ENCODE measurements at places on chromosomes 4 and X. TPM values are rescaled to one million over a fixed set of nuclear protein-coding genes. Genes with fewer than 3 reads are reported as not detected.

DNA sequence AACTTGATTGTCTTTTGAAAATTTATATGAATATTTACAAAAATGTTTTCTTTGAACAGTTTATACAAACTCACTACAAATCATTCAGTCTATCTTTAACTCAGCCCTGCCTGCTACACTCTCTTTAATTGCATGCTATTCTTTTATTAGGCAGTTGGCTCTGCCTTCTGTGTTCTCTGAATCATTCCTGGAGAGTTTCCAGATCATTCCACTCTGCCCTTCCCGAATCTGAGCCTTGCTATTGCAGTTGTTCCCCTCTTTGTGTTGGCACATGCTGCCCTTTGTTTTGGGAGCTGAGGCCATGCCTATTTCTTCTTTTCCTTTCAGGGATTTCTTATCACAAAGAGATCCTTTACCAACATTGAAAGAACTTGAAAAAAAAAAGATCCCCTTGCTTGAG, 8.7 kb upstream of the TECRL start:
- no peak overlapping the region for H3K27ac ChIP-seq
- no peaks in the 10 kb centered on the region for H3K27me3 ChIP-seq
- H3K36me3 ChIP-seq = no peaks in the 10 kb centered on the region
- H3K4me1 ChIP-seq = no peaks in the 10 kb centered on the region
- no peak for DNase-seq

- no peak for DNase-seq
- H3K27me3 ChIP-seq = no peaks in the 10 kb centered on the region
- peaks cover 78% of the 10 kb centered on the region for H3K36me3 ChIP-seq
- H3K4me1 ChIP-seq = no peaks in the 10 kb centered on the region
Observed at GRCh38 chr4:145107126-145107525, 9.0 kb downstream of the ABCE1 start.

DNA sequence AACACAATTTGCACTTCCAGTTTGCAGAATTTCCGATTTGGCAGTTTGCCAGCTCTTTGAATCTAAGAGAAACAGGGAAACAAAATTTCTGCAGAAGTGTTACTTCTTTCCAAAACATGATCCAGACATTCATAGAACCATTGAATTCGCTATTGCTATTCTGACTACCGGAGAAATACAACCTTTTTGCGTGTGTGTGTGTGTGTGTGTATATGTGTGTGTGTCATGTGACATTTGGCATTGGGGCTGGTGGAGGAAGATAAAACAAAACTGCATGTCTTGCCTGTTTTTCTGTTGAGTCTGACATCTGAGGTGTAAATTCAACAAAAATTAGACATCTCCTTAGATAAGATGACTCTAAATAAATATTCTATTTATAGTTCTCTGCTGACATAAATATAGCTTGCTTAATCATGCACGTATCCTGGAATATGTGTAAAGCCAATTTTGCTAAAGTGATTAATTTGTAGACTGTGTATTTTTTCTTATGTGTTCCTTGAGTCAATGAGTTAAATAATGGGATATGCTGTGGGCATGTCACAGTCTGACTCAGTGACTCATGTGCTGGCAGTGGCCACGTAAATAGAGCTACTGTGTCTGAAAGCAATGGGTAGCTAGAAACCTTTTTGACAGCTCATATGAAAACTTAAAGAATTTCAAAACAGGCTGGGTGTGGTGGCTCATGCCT, 98.9 kb downstream of the HPGD start:
- no peak overlapping the region for H3K4me3 ChIP-seq
- H3K36me3 ChIP-seq = no peaks in the 10 kb centered on the region
- H3K27ac ChIP-seq = no peak overlapping the region
- no peaks in the 10 kb centered on the region for H3K27me3 ChIP-seq
- peaks cover 15% of the 10 kb centered on the region for H3K4me1 ChIP-seq

DNA sequence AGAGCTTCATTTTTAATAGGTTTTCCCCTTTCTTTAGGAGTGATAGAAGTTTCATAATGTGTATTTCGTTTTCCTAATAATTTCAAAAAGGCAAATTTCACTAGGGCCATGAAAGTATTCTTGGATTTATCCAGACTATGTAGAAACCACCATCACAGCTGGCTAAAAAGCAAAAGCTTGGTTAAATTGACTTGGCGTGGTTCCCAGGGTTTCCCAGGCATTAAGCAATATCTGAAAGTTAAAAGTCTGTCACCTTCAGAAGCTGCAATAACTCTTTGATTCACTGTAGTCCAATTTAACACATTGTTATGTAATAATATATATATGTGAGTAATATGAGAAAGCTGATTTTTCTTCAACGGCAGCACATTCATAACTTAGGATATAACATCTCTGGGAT, 38.3 kb downstream of the NDNF start:
- H3K4me1 ChIP-seq = no peaks in the 10 kb centered on the region
- no peak overlapping the region for H3K27ac ChIP-seq
- DNase-seq = no peak
- no peaks in the 10 kb centered on the region for H3K27me3 ChIP-seq
- no peak overlapping the region for H3K4me3 ChIP-seq

IL2 gene
- total RNA-seq = not detected

SMARCA1 gene
- total RNA-seq = 23.2 TPM

- DNase-seq = no peak
- no peaks in the 10 kb centered on the region for H3K27me3 ChIP-seq
- no peaks in the 10 kb centered on the region for H3K36me3 ChIP-seq
- H3K27ac ChIP-seq = no peak overlapping the region
Observed at GRCh38 chr4:86924811-86925210, 10.0 kb upstream of the AFF1 start.

AMTN gene
- not detected for total RNA-seq

GRCh38 chr4:173169178-173169427, 492 bp downstream of the GALNT7 start:
- H3K36me3 ChIP-seq = no peaks in the 10 kb centered on the region
- H3K27me3 ChIP-seq = no peaks in the 10 kb centered on the region
- DNase-seq = no peak
- H3K4me1 ChIP-seq = peaks cover 35% of the 10 kb centered on the region

DNA sequence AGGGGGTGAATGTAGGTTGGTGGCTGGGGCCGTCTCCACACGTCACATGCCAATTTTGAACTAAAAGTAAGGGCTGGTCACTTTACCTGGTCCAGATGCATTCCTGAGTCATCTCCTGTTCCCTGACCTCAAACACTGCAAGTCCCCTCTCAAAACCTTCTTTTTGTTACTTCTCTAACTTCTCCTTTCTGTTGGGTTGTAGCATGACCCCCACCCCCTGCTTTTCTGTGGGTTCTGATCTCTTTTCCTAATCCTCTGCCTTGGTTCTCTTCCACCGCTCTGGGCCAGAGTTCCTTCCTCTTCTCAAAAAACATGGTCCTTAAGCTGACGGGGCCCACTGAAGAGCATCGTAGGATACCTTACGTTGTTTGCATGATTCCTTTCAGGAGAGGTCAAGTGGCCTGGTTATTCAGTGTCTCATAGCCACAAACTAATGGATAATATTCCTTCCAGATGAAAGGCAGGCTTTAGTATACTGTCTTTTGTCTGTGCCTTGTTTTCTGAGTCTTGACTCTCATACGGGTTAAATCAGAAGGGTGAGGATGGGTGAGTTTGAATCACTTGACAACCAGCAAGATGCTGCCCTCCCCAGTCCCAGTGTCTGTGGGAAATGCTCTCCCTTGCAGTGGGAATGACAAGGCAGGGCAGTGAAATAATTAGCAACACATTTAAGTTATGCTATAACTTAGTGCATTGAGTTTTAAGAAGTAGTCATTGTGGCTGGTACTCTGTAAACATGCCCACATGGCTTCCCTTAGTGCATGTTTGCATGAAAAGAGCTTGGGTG, 15.1 kb downstream of the SMS start:
- no peaks in the 10 kb centered on the region for H3K4me1 ChIP-seq
- no peaks in the 10 kb centered on the region for H3K36me3 ChIP-seq

DNA sequence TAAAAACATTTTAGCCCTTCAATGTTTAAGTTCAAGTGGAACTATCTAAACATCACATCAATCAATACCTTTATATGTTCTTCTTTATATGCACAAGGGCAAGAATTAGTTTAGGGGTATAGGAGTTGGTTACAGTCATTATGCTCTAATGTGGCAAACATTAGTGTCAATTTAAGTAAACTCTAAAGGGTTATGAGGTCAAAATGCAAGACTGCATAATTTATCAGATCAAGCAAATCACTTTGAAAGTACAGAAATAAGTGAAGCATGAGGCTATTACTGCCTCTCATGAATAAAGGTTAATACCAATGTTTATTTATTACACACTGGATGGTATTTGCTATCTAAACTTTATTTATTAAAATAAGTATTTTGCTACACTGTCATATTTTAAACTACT, 59.7 kb downstream of the MAB21L2 start:
- H3K27me3 ChIP-seq = no peaks in the 10 kb centered on the region
- H3K36me3 ChIP-seq = no peaks in the 10 kb centered on the region
- no peak overlapping the region for H3K27ac ChIP-seq
- no peaks in the 10 kb centered on the region for H3K4me1 ChIP-seq

DNA sequence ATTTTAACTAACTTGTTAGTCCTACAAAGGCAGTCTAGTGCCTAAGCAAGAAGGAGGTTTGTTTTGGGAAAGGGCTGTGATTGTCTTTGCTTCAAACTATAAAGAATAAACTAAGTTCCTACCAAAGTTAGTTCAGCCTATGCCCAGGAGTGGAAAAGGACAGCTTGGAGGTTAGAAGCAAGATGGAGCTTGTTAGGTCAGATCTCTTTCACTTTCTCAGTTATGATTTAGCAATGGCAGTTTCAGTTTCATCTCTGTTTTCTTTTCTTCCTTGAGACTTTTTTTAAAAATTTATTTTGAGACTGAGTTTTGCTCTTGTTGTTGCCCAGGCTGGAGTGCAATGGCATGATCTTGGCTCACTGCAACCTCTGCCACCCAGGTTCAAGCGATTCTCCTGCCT, 82.9 kb upstream of the NLGN4X start:
- no peak for DNase-seq
- H3K27ac ChIP-seq = no peak overlapping the region
- no peaks in the 10 kb centered on the region for H3K27me3 ChIP-seq
- H3K4me1 ChIP-seq = no peaks in the 10 kb centered on the region
- H3K36me3 ChIP-seq = no peaks in the 10 kb centered on the region
- H3K4me3 ChIP-seq = no peak overlapping the region
